GM23248 (cell line): ENCODE measurements at places on chromosomes 3 and 15. TPM values are rescaled to one million over a fixed set of nuclear protein-coding genes. Genes with fewer than 3 reads are reported as not detected.

DNA sequence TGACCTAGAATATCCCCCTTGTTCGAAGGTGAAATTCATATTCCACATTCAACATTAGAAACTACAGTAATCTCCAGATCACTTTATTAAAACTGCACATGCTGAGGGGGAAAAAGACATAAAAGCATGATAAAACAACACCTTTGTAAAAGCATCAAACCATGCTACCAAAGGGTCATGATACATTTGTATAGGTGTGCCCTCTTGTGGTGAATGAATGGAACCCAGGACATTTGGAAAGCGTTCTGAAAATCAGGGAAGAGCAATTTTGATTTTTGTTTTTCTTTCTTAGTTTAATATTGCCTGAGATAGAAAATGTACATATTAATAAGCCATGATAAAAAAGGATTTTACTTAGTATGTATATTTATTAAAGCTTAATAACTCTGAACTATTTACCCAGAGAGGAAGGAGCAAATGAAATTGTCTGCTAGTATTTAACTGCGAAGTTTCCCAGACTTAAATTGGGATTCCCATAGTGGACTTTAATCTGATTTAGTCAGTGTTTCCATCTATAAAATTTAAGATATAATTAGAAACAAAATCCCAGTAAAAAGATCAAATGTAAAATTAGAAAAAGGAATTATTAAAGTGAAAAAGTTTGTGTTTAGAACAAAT, 105.8 kb upstream of the ARL6 start:
- no peaks in the 10 kb centered on the region for H3K36me3 ChIP-seq
- H3K4me1 ChIP-seq: no peaks in the 10 kb centered on the region
- no peaks in the 10 kb centered on the region for H3K27me3 ChIP-seq
- no peak overlapping the region for H3K27ac ChIP-seq
- DNase-seq: peak; percentile 58

DNA sequence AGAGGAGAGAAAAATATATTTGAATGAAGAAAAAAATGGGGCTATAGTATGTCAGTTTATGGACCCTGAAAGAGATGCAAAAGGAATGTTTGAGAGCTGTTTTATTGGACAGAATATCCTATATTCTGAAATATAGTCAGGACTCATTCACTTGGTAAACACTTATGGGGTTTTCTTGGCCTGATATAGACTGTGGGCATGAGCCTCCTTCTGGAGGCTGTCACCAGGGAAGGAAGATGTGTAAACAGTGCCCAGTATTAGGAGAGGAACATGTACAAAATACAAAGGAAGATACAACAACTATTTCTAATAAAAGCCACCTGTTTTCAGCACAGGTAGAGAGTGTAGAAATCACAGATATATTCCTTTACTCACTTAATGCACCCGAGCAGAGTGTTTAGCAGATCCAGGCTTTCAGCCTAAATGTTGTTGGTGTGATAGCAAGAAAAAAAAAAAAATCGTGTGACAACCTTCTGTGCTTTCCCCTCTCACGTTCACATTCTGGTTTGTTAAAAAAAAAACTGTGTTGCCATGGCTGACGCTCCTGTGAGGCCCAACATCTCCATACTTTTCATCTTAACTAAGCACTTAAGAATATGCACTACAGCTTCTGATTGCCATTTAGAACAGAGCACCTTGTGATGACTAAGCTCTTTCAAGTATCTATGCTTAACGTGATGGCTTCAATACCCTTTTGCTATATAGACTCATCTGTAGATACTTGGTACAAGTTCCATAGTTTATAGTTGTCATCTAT, 134.1 kb downstream of the MBNL1 start:
- H3K4me3 ChIP-seq: no peak overlapping the region
- H3K27ac ChIP-seq: no peak overlapping the region; the same call in 1 of the 2 replicates
- peaks cover 85% of the 10 kb centered on the region for H3K4me1 ChIP-seq
- no peak for DNase-seq
- H3K27me3 ChIP-seq: no peaks in the 10 kb centered on the region
- no peaks in the 10 kb centered on the region for H3K36me3 ChIP-seq

GRCh38 chr3:43004282-43004681, 25.2 kb downstream of the GASK1A start:
- no peaks in the 10 kb centered on the region for H3K27me3 ChIP-seq
- peaks cover 34% of the 10 kb centered on the region for H3K4me1 ChIP-seq
- DNase-seq: peak; percentile 81
- no peak overlapping the region for H3K4me3 ChIP-seq
- H3K36me3 ChIP-seq: no peaks in the 10 kb centered on the region
- 0 out of 2 replicates have a peak overlapping the region, but pooled peaks have one; percentile 0 for H3K27ac ChIP-seq

DNA sequence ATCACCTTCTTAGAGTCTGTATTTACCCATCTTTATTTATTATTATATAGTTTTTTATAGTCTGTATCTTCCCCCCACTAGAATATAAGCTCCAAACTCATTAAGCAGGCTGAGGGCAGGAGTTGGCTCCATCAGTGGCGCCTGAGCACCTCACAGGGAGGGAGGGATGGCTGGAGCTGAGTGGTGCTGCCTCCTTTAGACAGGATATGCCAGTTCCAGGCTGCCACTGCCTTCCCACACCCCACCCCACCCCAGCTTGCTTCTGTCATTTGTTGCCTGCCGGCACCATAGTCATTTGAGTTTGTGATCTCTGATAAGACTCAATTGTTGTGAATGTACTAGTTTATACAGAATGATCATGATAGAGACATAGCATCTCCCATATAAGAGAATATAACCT, 85.5 kb downstream of the KLHL25 start:
- H3K36me3 ChIP-seq: peaks cover 7% of the 10 kb centered on the region; the same call in 1 of the 2 replicates
- H3K4me1 ChIP-seq: peaks cover 44% of the 10 kb centered on the region
- no peak for DNase-seq
- H3K27ac ChIP-seq: no peak overlapping the region

- peaks cover 17% of the 10 kb centered on the region for H3K36me3 ChIP-seq
- DNase-seq: no peak
- H3K4me3 ChIP-seq: no peak overlapping the region
- peaks cover 6% of the 10 kb centered on the region; the same call in 1 of the 2 replicates for H3K4me1 ChIP-seq
These were observed 115.8 kb downstream of the FBXL22 start for GRCh38 chr15:63712828-63713520.

Gene HRG
- polyA plus RNA-seq: not detected in 2 replicates

Gene CPA3
- polyA plus RNA-seq: not detected in 2 replicates

DNA sequence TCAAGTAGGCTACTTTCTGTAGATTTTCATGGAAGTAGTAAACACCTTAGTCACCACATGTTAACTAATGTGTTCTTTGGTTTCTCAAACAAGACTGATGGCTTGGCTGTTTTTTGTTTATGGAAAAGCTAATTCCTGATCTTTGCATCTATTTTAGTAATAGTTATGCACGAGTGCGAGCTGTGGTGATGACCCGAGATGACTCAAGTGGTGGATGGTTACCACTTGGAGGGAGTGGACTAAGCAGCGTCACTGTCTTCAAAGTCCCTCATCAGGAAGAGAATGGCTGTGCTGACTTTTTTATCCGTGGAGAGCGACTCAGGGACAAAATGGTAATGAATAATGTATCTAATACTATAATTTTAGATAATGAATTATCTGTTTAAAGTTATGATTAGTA, 46.6 kb downstream of the SPRED1 start:
- H3K4me3 ChIP-seq: no peak overlapping the region
- no peaks in the 10 kb centered on the region for H3K27me3 ChIP-seq
- peaks cover 5% of the 10 kb centered on the region; the same call in 1 of the 2 replicates for H3K36me3 ChIP-seq
- peak; percentile 55 for DNase-seq
- 0 out of 2 replicates have a peak overlapping the region, but pooled peaks have one; percentile 40 for H3K27ac ChIP-seq

Gene SLC7A14
- polyA plus RNA-seq: 0.05 and 0.06 TPM in 2 replicates

DNA sequence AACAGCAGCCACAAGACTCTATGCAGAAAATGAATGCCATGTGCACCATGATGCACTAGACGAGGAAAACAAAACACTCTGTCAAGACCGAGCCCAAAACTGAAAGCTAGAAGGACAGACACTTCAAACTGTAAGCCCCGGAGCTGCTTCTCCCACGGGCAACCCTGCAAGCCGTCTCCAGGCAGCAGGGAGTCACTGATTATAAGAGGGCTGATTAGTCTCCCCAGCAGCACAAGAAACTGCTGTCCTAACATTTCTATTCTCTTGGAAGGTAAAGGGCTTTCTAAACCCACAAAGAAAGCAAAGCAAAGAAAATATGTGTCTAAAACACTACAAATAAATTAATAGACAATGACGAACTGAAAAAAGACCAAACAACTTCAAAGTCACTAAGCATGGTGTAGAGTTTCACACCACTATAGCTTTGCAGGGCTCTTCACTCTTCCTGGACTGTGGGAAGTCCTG, 15.5 kb downstream of the TBC1D2B start:
- H3K36me3 ChIP-seq: no peaks in the 10 kb centered on the region
- peak overlapping the region; percentile 71 for H3K4me3 ChIP-seq
- DNase-seq: peak; percentile 76
- peaks cover 68% of the 10 kb centered on the region for H3K4me1 ChIP-seq
- peak overlapping the region; percentile 55 for H3K27ac ChIP-seq

Gene GP5
- not detected in 2 replicates for polyA plus RNA-seq

Gene MKRN2
- 43.7 and 47.2 TPM in 2 replicates for polyA plus RNA-seq

Gene ADAMTSL3
- polyA plus RNA-seq: not detected in 2 replicates

- no peaks in the 10 kb centered on the region for H3K36me3 ChIP-seq
- H3K4me1 ChIP-seq: peaks cover 11% of the 10 kb centered on the region
- no peaks in the 10 kb centered on the region for H3K27me3 ChIP-seq
- H3K27ac ChIP-seq: no peak overlapping the region
These were observed 46.6 kb downstream of the BDH1 start for GRCh38 chr3:197508924-197509775.

- H3K27ac ChIP-seq: no peak overlapping the region
- H3K4me3 ChIP-seq: no peak overlapping the region
- H3K4me1 ChIP-seq: no peaks in the 10 kb centered on the region
- no peaks in the 10 kb centered on the region for H3K36me3 ChIP-seq
- DNase-seq: no peak
- H3K27me3 ChIP-seq: peaks cover 25% of the 10 kb centered on the region
These were observed 37.5 kb downstream of the C3orf70 start for GRCh38 chr3:185115371-185115770.

- no peaks in the 10 kb centered on the region for H3K27me3 ChIP-seq
- peak; percentile 95 for DNase-seq
- H3K4me1 ChIP-seq: peaks cover 25% of the 10 kb centered on the region
- no peaks in the 10 kb centered on the region for H3K36me3 ChIP-seq
These were observed 23.5 kb upstream of the RAP2B start for GRCh38 chr3:153138276-153139210.

Gene DNAH1
- polyA plus RNA-seq: 0.81 and 0.89 TPM in 2 replicates

- H3K36me3 ChIP-seq: peaks cover 15% of the 10 kb centered on the region
- H3K27ac ChIP-seq: no peak overlapping the region
- H3K4me3 ChIP-seq: no peak overlapping the region
- no peaks in the 10 kb centered on the region for H3K4me1 ChIP-seq
These were observed 10.6 kb downstream of the LRRC58 start for GRCh38 chr3:120338517-120338916.

DNA sequence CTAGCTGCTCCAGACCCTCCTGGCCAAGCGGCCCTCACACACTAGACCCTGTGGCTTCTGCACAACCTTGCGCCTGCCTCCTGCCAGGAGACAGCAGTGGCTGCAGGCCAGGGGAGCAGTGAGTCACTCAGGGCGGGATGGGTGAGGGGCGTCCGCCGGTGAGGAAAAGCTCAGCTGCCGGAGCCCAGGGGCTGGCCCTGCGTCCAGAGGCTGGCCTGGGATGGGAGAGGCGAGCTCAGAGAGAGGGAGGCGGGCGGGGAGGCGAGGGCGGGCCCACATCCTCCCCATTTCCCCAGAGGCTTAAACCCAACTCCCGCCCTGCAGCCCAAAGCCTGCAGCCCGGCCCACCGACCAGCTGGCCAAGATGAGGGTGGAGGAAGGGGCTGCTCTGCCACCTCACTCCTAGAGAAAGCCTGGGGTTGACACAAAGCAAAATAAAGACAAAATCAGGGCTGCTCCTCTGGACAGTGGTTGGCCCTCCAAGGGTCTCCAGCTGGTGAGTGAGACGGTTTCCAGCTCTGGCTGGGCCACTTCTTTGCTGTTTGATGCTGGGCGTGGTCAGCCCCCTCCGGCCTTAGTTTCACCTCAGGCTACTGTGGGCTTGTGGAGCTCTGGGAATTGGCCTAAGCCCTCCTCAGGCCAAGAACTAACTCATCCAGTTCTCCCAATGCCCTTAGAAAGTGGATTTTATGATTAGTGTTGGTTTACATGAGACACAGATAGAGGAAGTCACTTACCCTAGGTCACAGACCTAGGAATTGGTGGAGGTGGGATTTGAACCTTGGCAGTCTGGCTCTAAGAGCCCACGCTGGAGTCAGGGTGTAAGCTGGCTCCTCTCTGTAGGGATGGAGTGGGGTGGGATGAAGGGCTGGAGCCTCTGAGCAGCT, 50.6 kb downstream of the IQSEC1 start:
- H3K4me3 ChIP-seq: no peak overlapping the region
- peaks cover 52% of the 10 kb centered on the region for H3K4me1 ChIP-seq
- H3K27me3 ChIP-seq: no peaks in the 10 kb centered on the region
- H3K27ac ChIP-seq: no peak overlapping the region
- peak; percentile 75 for DNase-seq
